ENCODE measurements at places on chromosomes 7 and 10.

DNA sequence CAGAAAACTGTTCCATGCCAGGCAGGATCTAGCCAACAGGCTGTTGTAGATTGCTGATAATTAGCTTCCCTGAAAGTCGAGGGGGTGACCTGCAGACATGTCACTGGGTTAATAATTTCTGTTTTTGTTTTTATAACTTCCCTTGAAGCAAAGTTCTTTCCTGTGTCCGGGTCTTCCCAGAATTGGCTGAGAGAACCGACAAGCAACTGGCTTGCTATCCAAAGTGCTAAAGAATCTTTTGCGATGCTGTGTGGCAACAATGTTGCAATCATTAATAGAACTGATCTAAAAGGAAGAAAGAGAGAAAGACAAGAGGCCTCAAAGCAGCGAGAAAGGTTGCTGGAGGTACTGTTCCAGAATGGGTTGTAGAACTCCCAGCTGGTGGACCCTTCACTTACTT is 132.1 kb upstream of the DPP6 start:
- no peak for DNase-seq

- DNase-seq = no peak
These were observed 135.3 kb downstream of the ICA1 start for GRCh38 chr7:8126601-8127167.

DNA sequence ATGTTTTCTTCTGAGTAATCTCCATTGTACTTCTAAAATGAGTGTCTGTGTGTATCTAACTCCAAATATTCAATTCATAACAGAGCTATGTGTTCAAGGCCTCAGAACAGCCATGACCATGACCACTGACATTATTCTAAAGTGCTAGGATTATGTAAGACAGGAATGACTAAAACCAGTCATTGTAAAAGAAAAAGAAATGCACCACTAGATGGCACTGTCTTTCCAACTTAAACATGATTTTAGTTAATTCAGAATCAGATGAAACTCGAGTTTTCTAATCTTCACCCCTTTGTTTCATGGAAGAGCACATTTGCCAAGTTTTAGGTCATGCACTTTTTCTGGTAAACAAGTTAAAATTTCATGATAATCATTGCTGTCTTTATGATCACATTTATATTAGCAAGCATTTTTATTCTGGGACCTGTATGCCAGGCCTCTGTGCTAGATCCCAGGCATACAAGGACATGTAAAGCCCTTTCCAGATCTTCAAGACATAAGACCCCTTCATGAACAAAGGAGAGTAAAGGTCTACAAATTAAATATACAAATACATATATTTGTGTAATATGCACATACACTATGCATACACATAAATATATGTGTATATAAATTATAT is 26.1 kb upstream of the RSU1 start:
- DNase-seq = peak; percentile 80

- DNase-seq = no peak
These were observed 131.0 kb upstream of the ZNF804B start for GRCh38 chr7:88628363-88629085.

- DNase-seq = no peak
These were observed 10.0 kb downstream of the ZNF316 start for GRCh38 chr7:6647080-6647479.

DNA sequence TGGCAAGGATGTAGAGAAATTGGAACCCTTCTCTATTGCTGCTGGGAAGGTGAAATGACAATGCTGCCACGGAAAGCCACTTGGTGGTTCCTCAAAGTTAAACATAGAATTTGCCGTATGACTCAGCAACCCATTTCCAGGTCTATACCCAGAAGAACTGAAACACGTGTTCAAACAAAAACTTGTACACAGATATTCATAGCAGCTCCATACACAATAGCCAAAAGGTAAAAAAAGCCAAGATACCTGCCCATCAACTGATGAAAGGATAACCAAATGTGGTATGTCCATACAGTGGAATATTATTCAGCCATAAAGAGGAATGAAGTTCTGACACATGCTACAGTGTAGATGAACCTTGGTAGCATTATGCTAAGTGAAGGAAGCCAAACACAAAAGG is 39.1 kb downstream of the LHPP start:
- no peak for DNase-seq

DNA sequence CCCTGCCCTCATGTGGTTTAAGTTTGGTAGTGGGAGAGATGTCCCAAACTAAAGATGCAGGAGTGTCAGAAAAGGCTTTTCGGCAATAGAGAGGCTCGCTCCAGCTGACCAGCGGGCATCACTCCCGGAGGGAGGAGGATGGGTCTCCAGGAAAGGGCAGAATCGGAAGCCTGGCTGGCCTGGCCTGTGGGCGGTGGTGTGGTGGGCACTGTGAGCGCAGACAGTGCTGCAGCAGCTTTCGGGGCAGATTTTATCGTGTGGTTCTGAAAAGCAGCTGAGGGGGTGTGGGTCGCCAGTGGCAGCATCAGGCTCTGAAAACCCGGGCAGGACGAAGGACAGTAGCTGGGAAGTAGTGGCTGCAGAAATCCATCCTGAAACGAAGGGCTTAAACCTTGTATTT is 12.8 kb downstream of the BNIP3 start:
- DNase-seq = no peak

DNA sequence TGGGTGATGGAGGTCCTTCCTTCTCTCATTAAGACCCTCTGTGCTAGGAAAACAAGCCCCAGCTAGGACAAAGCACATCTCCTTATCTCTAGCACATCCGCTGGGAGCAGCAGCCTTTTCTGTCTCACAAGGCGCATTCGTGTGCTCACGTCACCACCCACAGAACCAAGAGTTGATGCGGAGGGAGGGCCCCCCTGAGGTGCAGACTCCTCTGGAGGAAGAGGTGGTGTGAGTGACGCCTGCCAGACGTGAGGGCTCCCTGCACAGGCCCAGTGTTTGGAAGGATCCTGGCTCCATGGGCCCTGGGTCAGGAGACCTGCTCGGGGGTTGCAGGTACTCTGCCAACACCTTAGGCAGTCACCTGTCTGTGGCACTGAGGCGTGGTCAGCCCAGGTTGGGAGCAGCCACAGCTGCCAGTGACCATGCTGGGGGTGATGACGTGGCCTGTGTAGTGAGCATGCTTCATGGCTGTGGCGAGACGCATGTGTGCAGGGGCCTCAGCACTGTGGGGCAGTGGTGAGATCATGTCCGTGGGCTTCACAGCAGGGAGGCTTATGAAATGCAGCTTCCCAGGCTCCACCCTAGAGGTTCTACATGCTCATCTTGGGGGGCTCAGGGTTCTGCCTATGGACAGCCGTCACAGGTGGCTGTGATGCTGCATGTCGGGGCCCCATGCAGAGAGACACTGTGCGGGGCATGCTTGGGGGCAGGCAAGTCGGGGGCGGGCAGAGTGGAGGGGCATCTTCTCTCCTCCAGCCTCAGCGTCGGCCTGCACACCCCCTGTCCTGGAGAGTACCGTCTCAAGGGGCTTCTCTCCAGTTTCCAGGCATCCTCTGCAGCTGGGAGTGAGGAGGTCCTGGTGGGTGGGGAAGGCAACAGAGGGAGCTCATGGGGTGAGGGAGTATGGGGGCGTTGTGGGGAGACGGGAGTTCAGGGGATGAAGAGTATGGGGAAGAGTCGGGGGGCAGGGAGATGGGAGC is 56.2 kb upstream of the DPYSL4 start:
- DNase-seq = no peak

DNA sequence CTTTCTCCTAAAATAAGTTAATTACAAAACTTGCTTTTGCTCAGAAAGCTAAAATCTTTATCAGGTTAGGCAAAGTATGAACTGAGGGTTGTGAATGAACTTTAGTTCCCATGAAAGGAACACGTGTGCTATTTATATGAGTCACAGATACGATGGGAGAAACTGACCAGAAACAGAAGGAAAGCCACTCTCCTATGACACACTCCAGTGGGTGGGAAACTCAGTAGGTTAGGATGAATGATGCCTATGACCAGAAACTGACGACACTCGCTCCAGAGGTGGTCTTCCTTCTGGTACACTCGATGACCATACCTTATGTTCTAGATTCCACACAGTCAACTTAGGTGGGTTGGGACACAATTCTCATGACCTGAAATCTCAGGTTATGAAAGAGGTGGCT is 215.7 kb upstream of the INHBA start:
- no peak for DNase-seq

GRCh38 chr10:77667426-77668324 is 30.1 kb upstream of the KCNMA1 start:
- no peak for DNase-seq

- no peak for DNase-seq
These were observed 2.3 kb upstream of the HOXA13 start for GRCh38 chr7:27202018-27202861.

DNA sequence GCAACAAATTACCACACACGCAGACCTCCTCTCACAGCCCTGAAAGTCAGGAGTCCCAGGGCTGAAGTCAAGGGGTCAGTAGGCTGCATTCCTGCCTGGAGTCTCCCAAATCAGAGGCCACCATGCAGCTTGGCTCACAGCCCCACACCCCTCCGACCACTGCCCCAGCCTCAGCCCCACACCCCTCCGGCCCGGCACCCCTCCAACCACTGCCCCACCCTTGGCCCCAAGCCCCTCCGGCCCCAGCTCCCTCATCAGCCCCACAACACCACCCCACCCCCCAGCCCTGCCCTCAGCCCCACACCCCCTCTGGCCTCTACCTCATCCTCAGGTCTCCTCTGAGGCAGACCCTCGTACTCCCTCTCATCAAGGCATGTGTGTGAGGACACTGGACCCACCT is 85.7 kb downstream of the DIP2C start:
- no peak for DNase-seq

- no peak for DNase-seq
These were observed 15.5 kb upstream of the SFMBT2 start for GRCh38 chr10:7426349-7426748.

DNA sequence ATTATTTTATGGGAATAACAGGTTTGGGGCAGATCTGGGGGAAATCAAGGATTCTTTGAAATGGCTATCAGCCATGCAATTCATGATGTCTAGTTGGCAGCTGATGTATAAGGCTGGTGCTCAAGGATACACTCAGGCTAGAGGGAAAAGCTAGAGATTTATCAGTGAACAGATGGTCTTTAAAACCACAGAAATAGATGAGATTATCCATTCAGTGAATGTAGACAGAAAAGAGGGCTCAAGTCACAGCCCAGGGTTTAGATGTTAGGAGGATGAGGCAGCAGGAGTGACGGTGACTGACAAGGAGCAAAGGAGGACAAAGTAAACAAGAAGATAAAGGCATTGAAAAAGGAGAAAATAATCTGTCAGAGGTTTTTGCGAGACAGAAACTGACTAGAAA is 238.7 kb downstream of the CDK14 start:
- DNase-seq = no peak

GRCh38 chr10:7610026-7610425 is 56.7 kb downstream of the ITIH5 start:
- no peak for DNase-seq

DNA sequence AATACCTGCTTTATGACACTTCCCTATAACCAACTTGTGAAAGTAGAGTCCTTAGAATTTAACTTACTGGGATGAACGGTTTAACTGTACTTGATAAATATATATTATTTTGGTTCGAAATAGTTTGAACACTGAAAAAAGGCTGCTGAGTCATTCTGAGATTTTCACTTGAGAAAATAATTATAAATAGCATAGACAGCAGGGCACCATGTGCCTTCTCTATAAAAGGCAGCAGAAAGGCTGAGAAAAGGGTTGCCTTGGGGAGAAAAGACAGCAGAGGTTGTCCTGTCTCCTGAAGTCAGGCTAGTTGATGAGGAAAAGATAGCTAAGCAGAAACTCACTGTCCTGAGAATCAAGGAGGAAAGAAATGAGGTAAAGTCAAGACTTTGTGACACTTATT is 92.4 kb downstream of the CTTNBP2 start:
- no peak for DNase-seq

GRCh38 chr7:40799493-40800403 is 664.9 kb downstream of the SUGCT start:
- DNase-seq = no peak

- no peak for DNase-seq
These were observed 43.4 kb upstream of the PDLIM1 start for GRCh38 chr10:95333997-95334804.

GRCh38 chr7:10579561-10579960 is 394.1 kb upstream of the PHF14 start:
- DNase-seq = no peak

DNA sequence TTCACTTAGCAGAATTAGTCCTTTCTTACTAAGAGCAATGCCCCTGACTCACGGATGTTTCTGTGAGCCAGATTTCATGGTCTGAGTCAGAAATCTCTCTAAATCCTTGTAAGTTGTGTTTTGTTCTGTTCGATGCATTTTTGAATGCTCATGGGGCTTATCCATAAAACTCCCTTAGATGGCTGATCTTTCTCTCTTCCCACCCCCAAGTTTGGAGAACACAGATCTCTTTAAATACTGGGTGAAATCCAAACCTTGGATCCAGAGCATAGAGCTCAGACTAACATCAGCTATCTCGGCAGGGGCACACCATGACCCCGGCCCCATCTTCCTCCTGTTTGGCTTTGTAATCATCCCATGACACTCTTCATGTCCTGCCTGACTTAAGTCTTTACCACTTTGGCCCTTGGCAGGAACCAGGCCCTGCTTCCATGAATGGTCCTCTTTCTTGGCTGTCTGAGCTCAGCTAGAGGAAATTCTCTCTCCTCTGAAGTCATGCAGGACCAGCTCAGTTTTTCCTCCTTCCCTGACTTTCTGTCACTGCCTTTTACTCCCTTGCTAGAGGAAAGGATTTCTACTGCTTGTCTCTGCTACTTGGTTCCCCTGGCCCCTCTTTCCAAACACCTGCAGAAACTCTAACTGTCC is 120.4 kb upstream of the RAB11FIP2 start:
- DNase-seq = no peak

GRCh38 chr10:75395932-75396630 is 5.5 kb downstream of the ZNF503 start:
- DNase-seq = no peak

GRCh38 chr10:78407009-78407711 is 373.5 kb downstream of the RPS24 start:
- DNase-seq = peak; percentile 41

DNA sequence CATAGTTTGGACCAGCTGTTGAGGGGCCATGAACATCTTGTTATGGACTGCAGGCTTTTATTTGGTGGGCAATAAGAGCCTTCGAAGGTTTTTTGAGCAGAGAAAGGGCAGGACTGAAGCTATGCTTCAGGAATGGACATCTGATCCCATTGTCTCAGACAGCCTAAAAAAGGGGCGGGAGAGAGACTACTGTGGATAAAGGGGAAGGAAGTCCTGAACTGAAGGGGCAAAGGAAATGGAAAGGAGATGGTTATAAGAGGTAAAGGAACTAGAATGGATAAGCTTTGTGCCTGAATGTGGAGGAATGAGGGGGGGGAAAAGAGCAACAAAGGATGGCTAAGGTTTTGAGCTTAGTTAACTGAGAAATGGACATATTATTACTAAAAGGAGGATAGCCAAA is 172.5 kb downstream of the SKAP2 start:
- no peak for DNase-seq

DNA sequence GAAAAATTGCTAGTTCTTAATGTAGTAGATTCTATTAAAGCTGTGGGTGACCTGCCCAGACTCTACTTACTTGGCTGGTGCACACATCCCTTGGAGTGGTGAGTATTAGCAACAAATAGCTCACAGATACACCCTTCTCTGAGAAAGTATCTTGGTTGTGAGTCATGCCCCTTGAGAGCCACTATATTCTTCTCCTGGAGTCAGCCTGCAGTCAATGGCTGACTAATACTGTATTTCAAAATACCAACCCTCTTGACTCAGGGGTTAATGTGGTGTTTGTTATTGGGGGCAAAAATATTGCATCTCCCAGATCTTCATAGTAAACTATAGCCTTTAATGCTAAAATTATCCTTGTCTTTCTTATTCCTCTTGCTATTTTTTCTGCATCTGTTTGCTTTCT is 354.9 kb downstream of the BMPER start:
- no peak for DNase-seq

Measured in CD4-positive, alpha-beta T cell treated with Interleukin-15 for 4 hours (primary cell).